ENCODE measurements at places on chromosomes 7 and 10.

DNA sequence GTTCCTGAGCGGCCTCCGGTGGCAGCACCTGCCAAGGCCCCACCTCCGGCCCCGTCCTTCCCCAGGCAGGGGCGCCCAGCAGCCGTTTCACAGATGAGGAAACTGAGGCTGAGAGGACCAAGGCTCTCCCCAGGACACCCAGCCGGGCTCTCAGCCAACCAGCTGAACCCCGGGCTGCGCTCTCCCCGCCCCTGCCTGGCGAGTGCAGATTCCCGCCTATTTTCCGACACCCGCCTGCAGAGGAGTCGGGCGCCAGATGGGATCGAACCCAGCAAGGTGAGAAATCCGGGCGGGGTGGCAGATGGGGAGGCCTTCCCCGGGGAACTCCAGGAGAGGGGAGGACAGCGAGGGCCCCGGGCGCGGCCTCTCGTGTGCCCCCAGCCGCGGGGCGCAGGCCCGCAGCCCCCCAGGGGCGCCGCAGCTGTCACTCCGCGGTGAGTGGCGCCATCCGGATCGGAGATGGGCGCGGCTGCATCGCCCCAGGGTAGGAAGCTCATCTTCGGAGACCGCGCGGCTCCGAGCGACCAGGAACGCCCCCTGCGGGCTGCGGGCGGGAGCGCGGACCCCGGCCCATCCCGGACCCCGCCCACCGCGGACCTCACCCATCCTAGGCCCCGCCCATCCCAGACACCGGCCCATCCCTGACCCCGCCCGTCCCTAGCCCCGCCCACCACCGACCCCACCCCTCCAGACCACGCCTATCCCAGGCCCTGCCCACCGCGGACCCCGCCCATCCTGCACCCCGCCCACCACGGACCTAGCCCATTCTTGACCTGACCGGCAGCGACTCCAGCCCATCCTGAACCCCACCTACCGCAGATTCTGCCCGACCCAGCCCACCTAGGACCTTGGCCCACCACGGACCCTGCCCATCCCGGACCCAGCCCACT lies 90.3 kb downstream of the MICALL2 start:
- DNase-seq, result peak; percentile 25

DNA sequence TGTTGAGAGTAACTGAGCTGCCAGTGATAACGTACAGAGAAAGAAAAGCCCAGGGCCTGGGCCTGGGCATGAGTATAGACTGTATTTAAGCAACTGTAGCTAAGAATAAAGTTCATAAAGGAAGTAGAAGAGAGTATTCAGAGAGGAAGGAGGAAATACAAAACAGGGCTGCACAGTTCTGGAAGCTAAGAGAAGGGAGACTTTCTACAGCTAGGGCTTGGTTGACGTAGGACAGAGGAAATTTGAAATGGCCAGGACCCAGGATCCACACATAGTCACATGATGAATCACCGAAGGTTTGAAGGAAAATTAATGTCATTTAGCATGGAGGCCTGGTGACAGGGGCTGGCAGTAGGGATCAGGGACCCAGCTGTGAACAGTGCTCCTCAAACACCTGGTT lies 66.7 kb downstream of the ARL4A start:
- no peak for DNase-seq

GRCh38 chr7:45402480-45403218 lies 171.5 kb upstream of the ADCY1 start:
- no peak for DNase-seq

DNA sequence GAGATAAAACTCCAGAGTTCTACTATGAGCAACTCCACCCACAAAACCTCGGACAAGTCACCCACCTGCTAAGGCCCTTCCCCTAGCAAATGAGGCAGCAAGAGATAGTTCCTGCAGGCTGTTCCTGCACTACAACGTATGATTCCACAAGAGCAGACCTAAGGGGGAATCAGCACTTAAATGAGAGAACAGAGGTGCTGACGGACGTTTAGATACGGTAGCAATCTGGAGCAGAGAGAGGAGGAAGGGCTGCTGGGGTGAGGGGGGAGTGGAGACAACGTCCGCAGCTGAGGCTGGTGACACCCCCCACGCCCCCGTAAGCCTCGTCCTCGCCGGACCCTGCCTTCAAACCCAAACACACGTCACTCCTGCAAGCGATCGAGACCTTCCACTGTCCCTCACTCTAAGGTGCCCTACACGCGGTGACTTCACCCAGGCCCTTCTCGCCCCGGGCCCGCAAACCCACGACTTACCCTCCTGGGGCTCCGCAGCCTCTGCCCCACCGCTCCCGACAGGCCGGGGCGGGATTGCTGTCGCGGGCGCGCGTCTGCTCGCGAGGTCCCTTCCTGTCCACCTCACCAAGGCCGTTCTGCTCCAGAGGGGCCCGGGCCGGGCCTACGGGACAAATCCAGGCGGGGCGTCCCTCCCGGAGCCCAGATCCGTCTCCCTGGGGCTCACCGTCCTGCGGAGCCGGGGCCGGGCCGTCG lies 635 bp downstream of the ZNF12 start:
- DNase-seq, result no peak

GRCh38 chr10:49273082-49273465 lies 25.9 kb upstream of the C10orf71 start:
- no peak for DNase-seq

- no peak for DNase-seq
Observed at GRCh38 chr10:20920061-20920460, 22.9 kb upstream of the NEBL start.

DNA sequence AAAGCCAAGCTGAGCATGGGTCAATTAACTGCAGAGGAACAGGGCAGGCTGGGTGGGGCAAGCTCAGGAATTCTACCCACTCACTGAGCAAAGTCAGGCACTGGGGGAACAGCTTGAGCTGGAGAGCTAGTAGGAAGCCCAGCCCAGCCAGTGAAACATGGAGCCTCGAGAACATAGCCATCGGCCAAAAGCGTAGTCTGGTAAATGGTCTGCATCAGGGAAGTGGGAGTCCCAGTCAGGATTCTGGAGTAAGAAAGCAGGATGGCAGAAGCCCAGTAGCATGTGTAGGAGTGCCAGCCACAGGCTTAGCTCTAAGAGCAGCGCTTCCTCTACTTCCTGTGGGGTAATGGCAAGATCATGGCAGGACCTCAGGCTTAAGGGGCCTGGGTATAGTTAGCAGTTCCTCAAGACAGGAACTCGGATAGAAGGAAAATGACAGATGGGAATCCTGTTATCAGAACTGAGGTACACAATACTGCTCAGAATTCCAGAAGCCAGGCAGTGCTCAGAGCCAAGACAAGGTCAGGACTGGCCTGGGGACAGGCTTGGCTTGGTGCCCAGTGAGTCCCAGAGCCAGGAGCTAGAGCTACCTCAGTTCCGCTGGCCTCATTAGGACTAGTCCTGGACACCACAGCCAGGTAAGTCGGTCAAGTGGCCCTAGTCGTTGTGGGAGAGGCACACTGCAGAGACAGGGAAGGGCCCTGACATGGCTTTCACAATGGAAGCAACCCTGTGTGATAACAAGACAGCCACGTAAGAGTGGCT lies 65.4 kb upstream of the MXI1 start:
- DNase-seq, result no peak

All from NCI-H526 treated with DMSO at 0.1 percent for 48 hours (cell line).